CD8-positive, alpha-beta memory T cell (primary cell): ENCODE measurements at places on chromosomes 6 and 20. TPM values are rescaled to one million over a fixed set of nuclear protein-coding genes. Genes with fewer than 3 reads are reported as not detected.

GRCh38 chr6:105781248-105781647 lies 304.9 kb upstream of the PRDM1 start:
- peaks cover 15% of the 10 kb centered on the region for H3K4me1 ChIP-seq
- H3K36me3 ChIP-seq: no peaks in the 10 kb centered on the region

GRCh38 chr20:57585466-57586213 lies 24.7 kb downstream of the PCK1 start:
- no peak overlapping the region for H3K4me3 ChIP-seq
- no peak for DNase-seq
- H3K36me3 ChIP-seq: no peaks in the 10 kb centered on the region
- no peaks in the 10 kb centered on the region for H3K4me1 ChIP-seq

- H3K27me3 ChIP-seq: peaks cover 4% of the 10 kb centered on the region
- H3K4me3 ChIP-seq: peak overlapping the region; percentile 61
- no peak overlapping the region for H3K27ac ChIP-seq
- no peaks in the 10 kb centered on the region for H3K36me3 ChIP-seq
- no peak for DNase-seq
- peaks cover 7% of the 10 kb centered on the region for H3K4me1 ChIP-seq
Measured at GRCh38 chr6:7260291-7261031, 52.5 kb downstream of the SSR1 start.

Gene ISM1
- 1.7 TPM for total RNA-seq

Gene PI16
- 0.37 TPM for total RNA-seq

Gene TRMT6
- total RNA-seq: 38.5 TPM

- no peak for DNase-seq
- H3K4me1 ChIP-seq: no peaks in the 10 kb centered on the region
- no peak overlapping the region for H3K4me3 ChIP-seq
- H3K36me3 ChIP-seq: no peaks in the 10 kb centered on the region
- no peak overlapping the region for H3K27ac ChIP-seq
Measured at GRCh38 chr6:163120223-163120622, 294.3 kb upstream of the QKI start.

Gene MEI4
- not detected for total RNA-seq

- no peaks in the 10 kb centered on the region for H3K36me3 ChIP-seq
- no peaks in the 10 kb centered on the region for H3K4me1 ChIP-seq
- no peak overlapping the region for H3K27ac ChIP-seq
- no peaks in the 10 kb centered on the region for H3K27me3 ChIP-seq
- no peak for DNase-seq
- no peak overlapping the region for H3K4me3 ChIP-seq
Measured at GRCh38 chr6:168162366-168162765, 83.4 kb upstream of the FRMD1 start.

GRCh38 chr20:57280221-57280620 lies 13.8 kb upstream of the BMP7 start:
- no peak for DNase-seq
- H3K36me3 ChIP-seq: no peaks in the 10 kb centered on the region
- H3K27ac ChIP-seq: no peak overlapping the region
- no peak overlapping the region for H3K4me3 ChIP-seq
- H3K4me1 ChIP-seq: no peaks in the 10 kb centered on the region
- H3K27me3 ChIP-seq: no peaks in the 10 kb centered on the region

- no peak for DNase-seq
- no peaks in the 10 kb centered on the region for H3K27me3 ChIP-seq
- H3K4me3 ChIP-seq: no peak overlapping the region
- H3K4me1 ChIP-seq: no peaks in the 10 kb centered on the region
- H3K27ac ChIP-seq: no peak overlapping the region
- no peaks in the 10 kb centered on the region for H3K36me3 ChIP-seq
Measured at GRCh38 chr6:51029561-51029960, 210.9 kb downstream of the TFAP2B start.

Gene UBD
- total RNA-seq: 2.5 TPM

Gene OR2B6
- not detected for total RNA-seq

- no peak for DNase-seq
- no peaks in the 10 kb centered on the region for H3K36me3 ChIP-seq
- no peak overlapping the region for H3K4me3 ChIP-seq
- no peak overlapping the region for H3K27ac ChIP-seq
- no peaks in the 10 kb centered on the region for H3K4me1 ChIP-seq
- no peaks in the 10 kb centered on the region for H3K27me3 ChIP-seq
Measured at GRCh38 chr6:53584726-53585125, 39.8 kb upstream of the GCLC start.

Gene MAFB
- total RNA-seq: 1.7 TPM

GRCh38 chr20:4060064-4060795 lies 44.9 kb upstream of the RNF24 start:
- no peaks in the 10 kb centered on the region for H3K27me3 ChIP-seq
- no peaks in the 10 kb centered on the region for H3K36me3 ChIP-seq
- no peak overlapping the region for H3K27ac ChIP-seq

Gene CENPB
- total RNA-seq: 69.9 TPM

Gene SYCP2L
- not detected for total RNA-seq

Gene HMGN4
- 91.4 TPM for total RNA-seq

Gene SLC22A16
- not detected for total RNA-seq

Gene BNIP5
- total RNA-seq: not detected

- no peaks in the 10 kb centered on the region for H3K27me3 ChIP-seq
- no peak for DNase-seq
- H3K4me3 ChIP-seq: no peak overlapping the region
- no peak overlapping the region for H3K27ac ChIP-seq
- H3K4me1 ChIP-seq: peaks cover 7% of the 10 kb centered on the region
- H3K36me3 ChIP-seq: no peaks in the 10 kb centered on the region
Measured at GRCh38 chr6:148570456-148570855, 176.4 kb upstream of the UST start.

- no peaks in the 10 kb centered on the region for H3K4me1 ChIP-seq
- DNase-seq: no peak
- no peaks in the 10 kb centered on the region for H3K27me3 ChIP-seq
- H3K36me3 ChIP-seq: no peaks in the 10 kb centered on the region
Measured at GRCh38 chr20:20993372-20993771, 112.8 kb downstream of the LINC00237 start.

GRCh38 chr6:19804205-19805128 lies 32.7 kb upstream of the ID4 start:
- no peaks in the 10 kb centered on the region for H3K36me3 ChIP-seq
- no peaks in the 10 kb centered on the region for H3K27me3 ChIP-seq
- H3K4me1 ChIP-seq: no peaks in the 10 kb centered on the region
- peak overlapping the region; percentile 31 for H3K27ac ChIP-seq
